Progenitor cell of endocrine pancreas (in vitro differentiated cells): ENCODE measurements at places on chromosomes 7 and 10. TPM values are rescaled to one million over a fixed set of nuclear protein-coding genes. Genes with fewer than 3 reads are reported as not detected.

GRCh38 chr7:151334628-151335027, 7.0 kb upstream of the NUB1 start:
- no peaks in the 10 kb centered on the region for H3K36me3 ChIP-seq
- no peak overlapping the region for H3K27ac ChIP-seq
- DNase-seq, result no peak
- H3K27me3 ChIP-seq, result peaks cover 6% of the 10 kb centered on the region

GRCh38 chr7:19665399-19666008, 43.3 kb downstream of the POLR1F start:
- H3K4me1 ChIP-seq, result no peaks in the 10 kb centered on the region
- H3K36me3 ChIP-seq, result no peaks in the 10 kb centered on the region
- no peaks in the 10 kb centered on the region for H3K27me3 ChIP-seq
- H3K27ac ChIP-seq, result no peak overlapping the region
- no peak overlapping the region for H3K4me3 ChIP-seq
- DNase-seq, result no peak

GRCh38 chr7:158559356-158559755, 28.3 kb downstream of the PTPRN2 start:
- H3K4me1 ChIP-seq, result no peaks in the 10 kb centered on the region
- DNase-seq, result no peak

DNA sequence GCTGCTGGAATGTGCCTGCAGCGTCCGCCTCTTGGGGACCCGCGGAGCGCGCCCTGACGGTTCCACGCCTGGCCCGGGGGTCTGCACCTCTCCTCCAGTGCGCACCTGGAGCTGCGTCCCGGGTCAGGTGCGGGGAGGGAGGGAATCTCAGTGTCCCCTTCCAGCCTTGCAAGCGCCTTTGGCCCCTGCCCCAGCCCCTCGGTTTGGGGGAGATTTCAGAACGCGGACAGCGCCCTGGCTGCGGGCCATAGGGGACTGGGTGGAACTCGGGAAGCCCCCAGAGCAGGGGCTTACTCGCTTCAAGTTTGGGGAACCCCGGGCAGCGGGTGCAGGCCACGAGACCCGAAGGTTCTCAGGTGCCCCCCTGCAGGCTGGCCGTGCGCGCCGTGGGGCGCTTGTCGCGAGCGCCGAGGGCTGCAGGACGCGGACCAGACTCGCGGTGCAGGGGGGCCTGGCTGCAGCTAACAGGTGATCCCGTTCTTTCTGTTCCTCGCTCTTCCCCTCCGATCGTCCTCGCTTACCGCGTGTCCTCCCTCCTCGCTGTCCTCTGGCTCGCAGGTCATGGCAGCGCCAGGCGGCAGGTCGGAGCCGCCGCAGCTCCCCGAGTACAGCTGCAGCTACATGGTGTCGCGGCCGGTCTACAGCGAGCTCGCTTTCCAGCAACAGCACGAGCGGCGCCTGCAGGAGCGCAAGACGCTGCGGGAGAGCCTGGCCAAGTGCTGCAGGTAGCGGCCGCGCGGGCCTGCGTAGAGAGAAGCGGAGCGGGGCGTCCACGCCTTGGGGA, 645 bp downstream of the SLC26A4 start:
- H3K27ac ChIP-seq, result no peak overlapping the region
- H3K4me3 ChIP-seq, result peak overlapping the region; percentile 76
- H3K36me3 ChIP-seq, result no peaks in the 10 kb centered on the region
- H3K27me3 ChIP-seq, result peaks cover 68% of the 10 kb centered on the region
- peak; percentile 50 for DNase-seq

APBB1IP gene
- 0.24 and 0.38 TPM in 2 replicates for total RNA-seq

DNA sequence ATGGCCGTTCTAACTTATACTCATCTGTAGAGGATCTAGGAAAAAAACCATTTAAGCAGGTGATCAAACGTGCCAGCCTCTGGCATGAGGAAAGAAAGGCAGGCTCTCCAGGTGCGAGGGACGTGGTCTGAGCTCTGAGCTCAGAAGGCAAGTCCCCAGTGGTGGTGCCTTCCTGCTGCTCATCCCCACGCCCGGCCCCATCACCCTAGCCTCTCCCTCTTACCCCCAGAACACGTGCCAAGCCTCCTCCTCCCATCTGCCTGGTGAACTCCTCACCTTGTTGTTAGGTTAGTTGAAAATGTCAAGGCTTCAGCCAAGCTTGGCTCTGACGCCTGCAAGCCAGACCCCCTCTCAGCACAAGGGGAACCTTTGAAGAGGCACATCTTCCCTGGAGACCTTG, 571.2 kb upstream of the MKI67 start:
- no peaks in the 10 kb centered on the region for H3K36me3 ChIP-seq
- no peak overlapping the region for H3K4me3 ChIP-seq
- no peak for DNase-seq
- H3K4me1 ChIP-seq, result peaks cover 5% of the 10 kb centered on the region

- H3K36me3 ChIP-seq, result peaks cover 17% of the 10 kb centered on the region
- no peaks in the 10 kb centered on the region for H3K27me3 ChIP-seq
- DNase-seq, result no peak
- peaks cover 14% of the 10 kb centered on the region for H3K4me1 ChIP-seq
These were observed 200.2 kb upstream of the FZD1 start for GRCh38 chr7:91064052-91064451.

DNA sequence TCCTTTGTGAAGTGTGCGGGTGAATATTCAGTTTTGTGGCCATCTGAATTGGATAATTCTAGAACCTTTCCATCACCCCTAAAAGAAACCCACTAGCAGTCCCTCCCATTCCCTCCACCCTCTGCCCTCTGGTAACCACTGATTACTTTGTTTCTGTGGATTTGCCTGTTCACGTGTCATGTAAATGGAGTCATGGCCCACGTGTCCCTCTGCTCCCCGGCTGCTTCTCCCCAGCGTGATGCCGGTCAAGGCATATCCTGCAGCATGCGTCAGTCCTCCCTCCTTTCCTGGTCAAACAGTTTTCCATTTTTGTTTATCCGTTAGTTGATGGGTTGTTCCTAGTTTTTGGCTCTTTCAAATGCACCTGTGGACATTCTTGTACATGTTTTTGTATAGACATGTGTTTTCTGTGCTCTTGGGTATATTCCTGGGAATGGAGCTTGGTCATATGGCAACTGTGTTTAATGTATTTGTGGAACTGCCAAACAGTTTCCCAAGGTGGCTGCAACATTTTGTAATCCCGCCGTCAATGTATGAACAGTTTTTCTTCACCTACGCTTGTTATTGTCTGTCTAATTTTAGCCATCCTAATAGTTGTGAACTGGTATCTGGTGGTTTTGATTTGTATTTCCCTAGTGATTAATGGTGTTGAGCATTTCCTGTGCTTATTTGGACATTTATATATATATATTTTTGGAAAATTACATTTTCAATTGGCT, 22.4 kb downstream of the PPP2R2D start:
- no peaks in the 10 kb centered on the region for H3K4me1 ChIP-seq
- H3K4me3 ChIP-seq, result no peak overlapping the region
- no peaks in the 10 kb centered on the region for H3K27me3 ChIP-seq
- H3K27ac ChIP-seq, result peak overlapping the region; percentile 19

- DNase-seq, result no peak
- H3K4me1 ChIP-seq, result peaks cover 12% of the 10 kb centered on the region
- no peaks in the 10 kb centered on the region for H3K36me3 ChIP-seq
- no peaks in the 10 kb centered on the region for H3K27me3 ChIP-seq
- no peak overlapping the region for H3K4me3 ChIP-seq
These were observed 16.2 kb upstream of the BLNK start for GRCh38 chr10:96287392-96288105.

GRCh38 chr7:49244543-49244942, 320.2 kb downstream of the CDC14C start:
- no peak for DNase-seq
- H3K4me1 ChIP-seq, result no peaks in the 10 kb centered on the region

CREB5 gene
- total RNA-seq, result 4.6 and 5.4 TPM in 2 replicates

DNA sequence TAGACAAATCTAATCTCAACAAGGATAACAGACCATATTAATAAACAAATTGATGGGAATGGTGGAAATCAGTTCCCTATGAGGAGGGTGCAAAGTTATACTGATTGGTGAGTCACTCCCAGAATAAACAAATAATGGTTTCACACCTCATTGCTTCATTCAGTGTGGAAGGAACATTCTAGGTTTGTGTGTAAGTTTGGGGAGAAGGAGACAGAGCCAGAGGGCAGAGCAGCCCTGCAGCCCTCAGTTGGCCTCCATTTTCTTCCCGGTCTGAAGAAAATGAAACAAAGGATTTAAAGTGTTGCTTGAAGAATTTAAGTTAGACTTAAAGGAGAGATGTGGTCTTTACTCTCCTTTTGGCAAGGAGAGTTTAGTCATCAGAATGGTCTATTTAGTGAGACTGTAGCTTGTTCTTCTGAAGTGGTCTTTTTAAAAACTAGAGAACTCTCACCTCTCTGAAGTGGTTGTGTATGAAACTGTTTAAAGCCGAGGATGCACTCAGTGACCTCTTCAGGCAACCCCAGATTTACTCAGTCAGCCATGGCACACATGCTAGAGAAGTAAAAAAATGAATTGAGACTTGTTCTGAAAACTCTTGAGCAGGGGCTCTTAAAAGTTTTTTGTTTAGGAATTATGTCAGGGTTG, 27.2 kb downstream of the IKZF1 start:
- no peak overlapping the region for H3K4me3 ChIP-seq
- H3K27me3 ChIP-seq, result peaks cover 24% of the 10 kb centered on the region
- H3K36me3 ChIP-seq, result no peaks in the 10 kb centered on the region
- DNase-seq, result no peak
